ENCODE measurements at places on chromosomes 5 and 9.

GRCh38 chr5:173670791-173671120 is 54.3 kb upstream of the BOD1 start:
- DNase-seq = no peak

DNA sequence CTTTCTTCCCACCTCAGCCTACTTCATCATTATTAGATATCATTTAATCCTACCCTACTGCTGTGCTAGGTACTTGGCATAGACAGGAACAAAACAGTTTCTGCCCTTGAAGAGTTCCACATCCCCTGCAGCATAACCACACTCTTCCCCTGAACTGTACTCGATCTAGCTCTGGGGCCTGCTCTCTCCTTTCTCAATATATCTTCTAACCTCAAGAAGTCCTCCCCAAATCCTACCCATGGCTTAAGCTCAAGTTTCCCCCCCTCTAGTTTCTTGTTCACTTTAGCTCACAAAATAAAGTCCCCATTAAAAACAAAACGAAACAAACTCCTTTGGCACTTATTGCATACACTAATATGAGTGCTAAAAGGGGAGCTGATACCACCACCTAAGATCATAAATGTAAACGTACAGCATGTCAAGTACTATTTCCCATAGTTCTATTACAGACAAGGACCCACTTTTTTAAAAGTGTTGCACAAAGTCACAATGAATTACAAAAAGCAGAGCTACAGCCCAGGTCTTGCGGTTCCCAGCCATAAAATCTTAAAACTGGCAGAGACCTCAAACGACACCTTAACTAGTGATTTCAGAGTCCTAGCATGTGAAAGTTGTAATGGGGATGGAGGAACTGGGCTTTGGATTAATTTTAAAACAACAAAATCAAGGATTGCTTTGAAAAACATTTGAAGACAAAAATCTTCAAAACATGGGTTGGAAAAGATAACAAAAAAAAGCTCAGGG is 80.7 kb downstream of the PTPDC1 start:
- DNase-seq = no peak

DNA sequence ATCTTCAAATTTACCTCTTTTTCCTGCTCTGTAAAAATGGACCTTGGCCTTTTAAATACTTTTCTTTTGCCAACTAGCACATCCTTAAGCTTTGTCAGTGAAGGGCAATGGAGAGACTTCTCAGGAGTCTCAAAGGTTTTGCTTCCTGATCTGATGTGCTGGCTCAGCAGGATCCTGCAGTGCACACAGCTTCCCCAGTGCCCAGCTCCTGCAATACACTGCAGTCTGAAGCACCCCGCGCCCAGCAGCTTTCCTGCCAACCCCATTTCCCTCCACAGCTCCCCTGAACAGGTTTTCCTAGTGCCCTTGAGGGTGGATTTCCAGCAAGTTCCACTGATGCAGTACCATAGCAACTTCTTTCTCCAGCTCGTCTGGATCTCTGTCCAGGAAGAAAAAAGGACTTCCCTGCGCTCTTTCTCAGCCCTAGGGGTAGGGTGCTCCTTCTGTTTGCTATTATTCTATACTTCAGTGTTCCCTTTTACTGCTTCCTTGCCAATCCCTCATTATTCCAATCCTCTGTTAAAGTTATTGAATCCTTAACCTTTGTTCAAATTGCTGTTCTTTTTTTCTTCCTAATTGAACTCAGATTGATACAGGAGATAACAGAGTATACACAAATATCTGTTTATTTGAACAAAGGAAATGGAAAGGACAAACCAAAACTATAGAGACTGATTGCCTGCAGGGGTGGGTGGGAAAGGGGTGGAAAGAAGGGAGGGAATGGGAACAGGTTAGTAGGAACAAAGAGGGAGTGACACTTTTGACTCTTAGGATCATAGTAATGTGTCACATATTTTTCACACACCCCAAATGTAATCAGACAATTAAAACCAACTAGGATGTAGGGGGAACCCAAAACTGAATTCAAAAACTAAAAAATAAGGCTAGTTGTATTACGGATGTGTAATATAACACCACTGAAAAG is 8.5 kb downstream of the SNAPC3 start:
- DNase-seq = no peak

DNA sequence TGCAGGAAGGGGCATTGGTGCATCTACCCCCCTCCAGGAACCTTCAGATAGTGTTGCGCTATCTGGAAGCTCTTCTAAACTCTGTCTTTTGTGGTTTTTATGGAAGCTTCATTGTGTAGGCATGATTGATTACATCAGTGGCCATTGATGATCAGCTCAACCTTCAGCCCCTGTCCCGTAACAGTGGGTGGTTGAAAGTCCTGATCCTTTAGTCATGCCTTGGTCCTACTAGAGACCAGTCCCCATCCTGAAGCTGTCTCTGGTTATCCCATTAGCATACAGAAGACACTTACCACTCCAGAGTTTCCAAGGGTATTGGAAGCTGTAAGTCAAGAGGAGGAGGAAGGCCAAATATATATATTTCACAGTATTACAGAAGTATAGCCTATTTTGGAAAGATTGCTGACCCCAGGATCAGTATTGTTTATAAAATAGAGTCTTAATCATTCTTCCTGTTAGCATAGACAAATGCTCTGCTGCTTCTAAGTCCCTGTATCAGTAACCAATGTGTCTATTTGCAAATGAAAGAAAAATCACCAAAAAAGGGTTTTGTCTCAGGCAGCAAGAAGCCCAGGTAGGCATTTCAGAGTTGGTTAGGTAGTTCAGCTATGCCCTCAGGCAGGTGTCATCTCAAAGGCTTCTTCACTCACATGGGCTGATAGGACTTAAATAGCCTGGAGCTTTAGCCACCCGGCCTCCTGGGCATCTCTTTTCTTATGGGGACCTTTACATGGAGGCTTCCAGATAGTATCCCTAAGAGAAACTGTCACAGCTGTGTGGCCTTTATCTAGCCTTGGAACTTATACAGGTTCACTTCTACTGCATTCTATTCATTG is 41.6 kb downstream of the SPIN1 start:
- DNase-seq = no peak

GRCh38 chr5:66880401-66880800 is 284.2 kb downstream of the MAST4 start:
- no peak for DNase-seq

GRCh38 chr9:120625222-120625621 is 45.3 kb upstream of the CDK5RAP2 start:
- no peak for DNase-seq

DNA sequence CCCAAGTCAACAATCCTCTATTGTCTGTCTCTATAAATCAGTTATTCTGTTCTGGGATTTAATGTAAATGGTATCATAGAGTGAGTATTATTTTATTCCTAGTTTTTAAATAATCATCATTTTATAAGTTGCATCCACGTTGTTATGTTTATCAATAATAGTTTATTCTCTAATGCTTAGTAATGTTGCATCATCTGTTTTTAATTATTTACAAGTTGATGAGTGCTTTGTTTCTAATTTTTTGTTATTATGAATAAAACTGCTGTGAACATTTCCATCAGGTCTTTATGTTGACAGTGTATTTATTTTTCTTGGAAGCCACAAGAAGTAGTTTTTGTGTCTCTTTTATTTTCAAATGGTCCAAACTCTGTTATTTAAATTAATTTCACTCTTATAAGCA is 1201.2 kb upstream of the CDH6 start:
- DNase-seq = no peak

GRCh38 chr5:116273448-116274242 is 188.8 kb downstream of the COMMD10 start:
- DNase-seq = no peak

- DNase-seq = no peak
These were observed 18.4 kb downstream of the RUFY1 start for GRCh38 chr5:179568721-179569120.

GRCh38 chr5:88092958-88093605 is 175.6 kb downstream of the TMEM161B start:
- no peak for DNase-seq

DNA sequence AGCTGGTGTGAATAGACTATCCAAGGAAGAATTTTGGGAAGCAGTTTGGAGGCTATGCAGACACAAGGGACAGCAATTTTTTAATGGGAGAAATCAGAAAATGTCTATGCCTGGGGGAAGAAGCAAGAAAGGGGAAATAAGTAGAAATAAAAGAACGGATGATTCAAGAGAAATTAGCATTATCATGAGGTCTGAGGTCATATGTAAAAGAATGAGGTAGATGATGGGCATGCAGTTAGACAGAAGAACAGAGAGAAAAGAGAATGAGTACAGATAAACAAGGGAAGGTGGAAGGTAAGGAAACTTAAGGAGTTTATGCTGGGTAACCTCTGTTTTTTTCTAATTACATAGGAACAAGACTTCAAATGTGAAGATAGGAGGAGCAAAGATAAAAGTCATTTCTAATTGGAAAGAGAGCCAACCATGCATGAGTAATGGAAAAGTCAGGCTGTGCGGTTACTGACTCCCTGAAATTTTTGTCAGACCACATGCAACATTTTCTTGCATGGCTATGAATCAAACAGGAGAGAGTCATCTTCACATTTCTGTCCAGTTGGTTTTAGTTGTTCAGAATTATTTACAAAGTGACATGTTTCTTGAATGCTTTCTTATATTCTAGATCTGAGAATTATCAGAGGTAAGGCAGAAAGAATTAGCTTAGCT is 101.0 kb upstream of the PIK3R1 start:
- no peak for DNase-seq

- peak; percentile 86 for DNase-seq
These were observed 124.4 kb downstream of the C9orf50 start for GRCh38 chr9:129496473-129497004.

GRCh38 chr9:37218800-37219425 is 98.5 kb downstream of the ZCCHC7 start:
- DNase-seq = no peak

DNA sequence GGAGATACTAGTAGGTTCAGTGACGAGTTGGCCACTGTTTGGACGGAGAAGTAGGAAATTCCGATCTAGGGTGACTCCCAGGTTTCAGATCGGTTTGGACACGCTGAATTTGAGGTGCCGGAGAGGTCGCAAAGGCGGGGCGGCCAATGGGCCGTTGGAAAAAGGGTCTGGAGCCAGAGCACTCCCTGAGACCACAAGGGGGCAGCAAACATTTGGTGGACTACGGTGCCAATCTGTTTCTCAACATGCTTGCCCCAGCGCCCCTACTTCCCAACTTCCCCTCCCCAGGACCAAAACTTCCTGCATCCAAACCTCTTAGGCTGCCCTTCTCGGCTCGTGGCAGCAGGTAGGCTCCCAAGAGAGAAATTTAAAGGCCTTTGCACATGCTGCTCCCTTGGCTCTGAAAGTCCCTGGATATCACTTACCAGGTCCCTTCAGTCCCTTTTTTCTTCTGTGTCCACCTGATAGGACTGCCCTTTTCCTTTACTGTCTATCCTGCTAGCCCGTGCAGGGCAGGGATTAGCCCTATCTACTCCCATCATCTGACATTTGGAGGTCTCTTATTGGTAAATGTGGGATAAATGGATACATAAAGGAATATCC is 992 bp upstream of the RPP25L start:
- DNase-seq = peak; percentile 80

GRCh38 chr5:130279386-130279785 is 375.1 kb downstream of the CHSY3 start:
- no peak for DNase-seq

- no peak for DNase-seq
These were observed 26.6 kb downstream of the NEK6 start for GRCh38 chr9:124284237-124284831.

- no peak for DNase-seq
These were observed 68.9 kb downstream of the MACROH2A1 start for GRCh38 chr5:135329913-135330797.

GRCh38 chr9:102770704-102771103 is 224.4 kb upstream of the CYLC2 start:
- DNase-seq = no peak

GRCh38 chr5:59604111-59604510 is 289.4 kb downstream of the PDE4D start:
- DNase-seq = no peak

- DNase-seq = no peak
These were observed 339.0 kb downstream of the PDE4D start for GRCh38 chr5:59554501-59554900.

GRCh38 chr9:127741831-127742434 is 6.8 kb upstream of the TOR2A start:
- peak; percentile 81 for DNase-seq

DNA sequence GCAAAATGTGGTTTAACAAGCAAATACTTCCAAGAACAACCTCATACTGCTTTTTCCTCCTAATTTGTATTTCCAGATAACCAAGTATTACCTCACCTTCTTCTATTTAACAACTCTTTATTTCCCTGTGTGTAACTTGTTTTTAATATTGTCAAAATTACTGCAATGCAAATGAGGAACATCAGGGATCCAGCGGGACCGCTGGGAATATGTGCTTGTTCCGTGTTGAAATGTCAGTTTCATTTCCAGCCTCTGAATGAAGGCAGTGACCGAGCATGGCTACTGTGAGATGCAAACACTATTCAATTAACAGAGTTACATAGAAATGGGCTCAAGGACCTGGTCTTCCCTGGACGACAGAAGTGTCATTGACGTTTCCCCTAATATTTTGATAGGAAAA is 110.8 kb upstream of the CTSL start:
- DNase-seq = no peak

All from A549 (cell line).